ENCODE measurements at places on chromosomes 7 and 10. TPM values are rescaled to one million over a fixed set of nuclear protein-coding genes. Genes with fewer than 3 reads are reported as not detected.

Gene UFSP1
- 3.1 TPM for total RNA-seq

GRCh38 chr7:6443372-6443941 is 4.3 kb downstream of the DAGLB start:
- peaks cover 6% of the 10 kb centered on the region for H3K4me1 ChIP-seq
- H3K4me3 ChIP-seq, result no peak overlapping the region
- no peak for DNase-seq
- H3K27ac ChIP-seq, result no peak overlapping the region
- no peaks in the 10 kb centered on the region for H3K36me3 ChIP-seq

DNA sequence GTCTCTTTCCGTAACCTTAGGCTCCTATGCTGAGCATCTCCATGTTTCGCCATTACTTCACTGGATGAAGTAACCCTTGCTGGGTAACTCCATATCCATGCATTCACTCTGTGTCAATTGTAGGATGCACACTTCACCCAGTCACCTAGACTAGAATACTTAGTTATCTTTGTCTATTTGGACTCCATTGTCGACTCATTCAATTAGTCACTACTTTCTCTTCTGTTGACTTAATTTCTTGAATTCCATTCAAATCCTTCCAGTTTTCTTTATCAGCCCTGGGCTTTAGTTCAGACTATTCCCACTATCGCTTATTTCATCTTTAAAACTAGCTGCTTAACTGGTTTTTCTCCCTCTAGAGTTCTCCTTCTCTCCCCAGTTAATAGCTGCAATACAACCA is 111.3 kb upstream of the TNS3 start:
- no peaks in the 10 kb centered on the region for H3K4me1 ChIP-seq
- no peak overlapping the region for H3K4me3 ChIP-seq
- no peak for DNase-seq
- no peak overlapping the region for H3K27ac ChIP-seq
- no peaks in the 10 kb centered on the region for H3K36me3 ChIP-seq

DNA sequence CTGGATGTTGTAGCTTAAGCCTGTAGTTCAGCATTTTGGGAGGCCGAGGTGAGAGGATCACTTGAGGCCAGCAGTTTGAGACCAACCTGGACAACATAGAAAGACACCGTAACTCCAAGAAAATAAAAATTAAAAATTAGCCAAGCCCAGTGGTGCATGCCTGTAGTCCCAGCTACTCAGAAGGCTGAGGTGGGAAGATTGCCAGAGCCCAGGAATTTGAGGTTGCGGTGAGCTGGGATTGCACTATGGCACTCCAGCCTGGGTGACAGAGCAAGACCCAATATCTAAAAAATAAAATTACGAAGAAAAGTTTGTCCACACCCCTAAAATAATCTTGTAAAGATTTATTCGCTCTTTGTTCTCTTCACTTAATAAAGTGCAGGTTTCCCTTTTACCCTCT is 951.0 kb downstream of the TYW1 start:
- no peaks in the 10 kb centered on the region for H3K36me3 ChIP-seq
- DNase-seq, result no peak
- H3K4me1 ChIP-seq, result no peaks in the 10 kb centered on the region
- H3K4me3 ChIP-seq, result no peak overlapping the region
- no peak overlapping the region for H3K27ac ChIP-seq
- no peaks in the 10 kb centered on the region for H3K27me3 ChIP-seq

DNA sequence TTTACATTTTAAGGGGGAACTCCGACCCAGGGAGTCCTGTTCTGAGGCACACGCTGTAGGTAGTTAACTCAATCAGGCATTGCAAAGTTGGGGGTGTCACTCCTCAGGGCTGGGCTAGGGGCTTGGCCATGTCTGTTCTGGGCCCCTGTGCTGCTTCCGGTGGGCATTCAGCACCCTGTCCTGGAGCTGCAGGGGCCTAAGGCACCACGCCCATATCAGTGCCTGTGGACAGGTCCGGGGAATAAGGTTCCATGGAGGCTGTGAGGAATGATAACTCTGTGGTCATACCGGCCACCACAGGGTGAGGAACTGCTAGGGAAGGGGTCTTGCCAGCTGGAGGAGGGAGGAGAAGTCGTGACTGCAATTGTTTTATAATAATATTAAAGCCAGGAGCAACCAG is 539.1 kb upstream of the FOXK1 start:
- peak; percentile 36 for DNase-seq
- H3K36me3 ChIP-seq, result no peaks in the 10 kb centered on the region
- H3K27ac ChIP-seq, result no peak overlapping the region
- peaks cover 22% of the 10 kb centered on the region for H3K4me1 ChIP-seq
- no peaks in the 10 kb centered on the region for H3K27me3 ChIP-seq
- H3K4me3 ChIP-seq, result no peak overlapping the region
